ENCODE measurements at places on chromosomes 5 and 9. TPM values are rescaled to one million over a fixed set of nuclear protein-coding genes. Genes with fewer than 3 reads are reported as not detected.

Gene FABP6
- not detected for polyA plus RNA-seq

- no peak for DNase-seq
Measured at GRCh38 chr5:1468247-1468612, 23.0 kb upstream of the SLC6A3 start.

DNA sequence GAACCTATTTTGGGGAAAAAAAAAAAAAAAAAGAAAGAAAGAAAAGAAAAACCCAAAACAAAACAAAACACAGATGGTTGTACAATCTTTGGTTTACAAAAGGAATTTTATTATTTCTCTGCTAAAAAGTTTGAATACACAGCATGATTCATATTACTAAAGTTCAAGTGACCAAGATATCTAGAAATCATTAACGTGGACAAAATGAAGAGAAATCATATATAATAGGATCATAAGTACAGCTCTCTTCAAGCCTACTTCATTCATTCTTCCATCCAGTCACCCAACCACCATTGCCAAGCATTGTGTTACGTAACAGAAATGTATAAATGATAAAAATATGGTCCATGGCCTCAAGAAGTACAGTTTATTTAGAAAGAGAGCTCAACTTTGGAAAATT lies 52.9 kb downstream of the ZDHHC21 start:
- no peak for DNase-seq

DNA sequence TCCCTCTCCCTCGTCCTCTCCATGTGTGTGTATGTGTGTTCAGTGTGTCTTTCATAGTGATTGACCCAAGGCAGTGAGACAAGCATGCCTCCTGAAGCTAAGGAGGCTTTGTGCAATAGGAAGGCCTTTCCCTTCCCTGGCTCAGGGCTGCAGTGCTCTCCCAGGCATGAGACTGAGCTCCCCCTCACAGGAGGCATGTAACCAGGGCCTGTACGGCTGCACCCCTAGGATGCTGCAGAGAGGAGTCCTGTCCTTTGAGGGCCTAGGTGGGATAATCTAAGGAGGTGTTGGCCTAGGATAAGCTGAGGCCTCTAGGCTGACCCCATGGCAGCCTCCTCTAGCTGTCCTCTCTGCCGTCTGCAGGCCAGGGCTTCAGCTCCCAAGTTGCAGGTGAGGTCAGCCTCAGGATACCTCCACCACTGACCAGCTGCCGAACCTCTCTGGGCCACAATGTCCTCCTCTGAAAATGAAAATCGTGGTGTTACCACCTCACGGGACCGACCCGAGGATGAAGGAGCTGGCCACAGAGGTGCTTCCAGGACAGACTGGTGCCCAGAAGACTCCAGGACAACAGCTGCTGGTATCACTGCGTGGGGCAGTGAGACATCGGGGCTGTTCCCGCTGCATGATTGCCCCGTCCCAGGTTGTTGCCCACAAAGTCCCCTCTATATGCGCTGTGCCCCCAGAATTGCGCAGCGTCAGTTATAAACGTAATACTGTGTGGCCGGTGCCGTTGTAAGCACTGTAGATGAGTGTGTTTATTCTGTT lies 129.6 kb downstream of the BARX1 start:
- no peak for DNase-seq

- no peak for DNase-seq
Measured at GRCh38 chr5:175659546-175660253, 1.8 kb downstream of the HRH2 start.

DNA sequence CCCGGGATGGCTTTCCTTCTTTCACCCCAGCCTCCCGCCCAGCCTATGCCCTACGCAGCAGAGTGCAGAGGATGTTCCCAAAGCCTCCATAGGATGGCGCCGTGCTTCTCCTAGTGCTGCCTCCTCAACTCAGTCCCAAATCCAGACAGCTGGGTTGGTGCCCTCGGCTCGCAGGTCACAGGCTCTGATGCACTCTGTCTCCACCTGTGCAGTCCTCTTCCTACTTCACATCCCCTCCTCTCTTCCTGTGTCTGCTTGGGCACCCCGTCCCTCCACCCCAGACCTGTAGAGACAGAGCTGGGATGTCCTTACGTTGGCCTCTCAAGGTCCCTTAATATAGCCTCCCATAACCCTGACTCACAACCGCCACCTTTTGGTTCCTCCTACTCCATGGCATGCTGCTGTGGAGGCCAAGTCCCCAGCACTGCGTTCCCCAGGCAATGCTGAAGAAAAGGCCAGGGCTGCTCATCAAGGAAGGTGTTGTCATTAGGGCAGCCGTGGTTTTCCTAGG lies 314.4 kb downstream of the GADD45G start:
- no peak for DNase-seq

All from muscle of arm (tissue), 14 donors.